ENCODE measurements at places on chromosomes 5 and 9.

DNA sequence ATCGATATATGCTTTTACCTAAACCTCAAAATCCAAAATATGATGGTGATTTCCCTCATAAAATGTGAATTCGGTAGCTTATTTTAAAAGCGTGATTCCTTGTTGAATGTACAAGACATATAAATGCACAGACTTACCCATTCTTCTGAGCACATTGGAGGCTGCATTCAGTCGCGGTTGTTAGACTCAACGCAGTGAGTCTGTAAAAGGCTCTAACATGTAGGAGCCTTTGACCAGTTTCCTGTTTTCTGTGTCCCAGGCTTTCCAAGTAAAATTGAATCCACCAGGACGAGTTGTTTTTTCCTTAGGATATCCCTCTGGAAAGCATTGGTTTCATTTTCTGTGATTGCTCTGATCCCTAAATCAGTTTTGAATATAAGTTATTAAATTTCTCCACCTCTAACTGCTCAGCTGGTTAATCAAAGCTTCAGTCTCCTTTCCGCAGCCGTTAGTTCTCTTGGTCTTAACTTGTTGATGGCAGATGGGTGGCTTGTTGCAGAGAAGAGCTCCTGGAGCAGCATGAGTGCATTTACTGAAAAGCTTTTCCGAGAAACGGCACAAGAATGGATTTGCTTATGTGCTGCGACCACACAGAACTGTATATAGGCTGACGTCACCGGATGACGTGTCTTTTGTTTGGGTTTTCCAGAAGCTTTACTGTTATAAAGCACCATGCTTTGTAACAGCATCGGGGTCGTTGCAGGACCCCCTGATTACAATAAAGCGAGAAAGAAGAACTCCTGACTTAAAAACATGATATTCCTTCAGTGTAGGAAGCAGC lies at the start of gene LRRTM2:
LRRTM2 (minus strand) TSS at position 565 of the 781 bp plus-strand sequence; CDS start at position 141, 424 bp downstream.
- no peak for DNase-seq

- DNase-seq: no peak
Observed at GRCh38 chr9:350384-350783, 135.7 kb downstream of the DOCK8 start.

- DNase-seq: no peak
Observed at GRCh38 chr5:126268697-126269315, 154.4 kb upstream of the GRAMD2B start.

GRCh38 chr5:102450313-102450990 lies 48.3 kb downstream of the SLCO6A1 start:
- no peak for DNase-seq

- no peak for DNase-seq
Observed at GRCh38 chr5:59637884-59638580, 255.5 kb downstream of the PDE4D start.

- no peak for DNase-seq
Observed at GRCh38 chr5:66769839-66770617, 173.8 kb downstream of the MAST4 start.

- no peak for DNase-seq
Observed at GRCh38 chr9:8356406-8356805, 556.8 kb upstream of the DMAC1 start.

DNA sequence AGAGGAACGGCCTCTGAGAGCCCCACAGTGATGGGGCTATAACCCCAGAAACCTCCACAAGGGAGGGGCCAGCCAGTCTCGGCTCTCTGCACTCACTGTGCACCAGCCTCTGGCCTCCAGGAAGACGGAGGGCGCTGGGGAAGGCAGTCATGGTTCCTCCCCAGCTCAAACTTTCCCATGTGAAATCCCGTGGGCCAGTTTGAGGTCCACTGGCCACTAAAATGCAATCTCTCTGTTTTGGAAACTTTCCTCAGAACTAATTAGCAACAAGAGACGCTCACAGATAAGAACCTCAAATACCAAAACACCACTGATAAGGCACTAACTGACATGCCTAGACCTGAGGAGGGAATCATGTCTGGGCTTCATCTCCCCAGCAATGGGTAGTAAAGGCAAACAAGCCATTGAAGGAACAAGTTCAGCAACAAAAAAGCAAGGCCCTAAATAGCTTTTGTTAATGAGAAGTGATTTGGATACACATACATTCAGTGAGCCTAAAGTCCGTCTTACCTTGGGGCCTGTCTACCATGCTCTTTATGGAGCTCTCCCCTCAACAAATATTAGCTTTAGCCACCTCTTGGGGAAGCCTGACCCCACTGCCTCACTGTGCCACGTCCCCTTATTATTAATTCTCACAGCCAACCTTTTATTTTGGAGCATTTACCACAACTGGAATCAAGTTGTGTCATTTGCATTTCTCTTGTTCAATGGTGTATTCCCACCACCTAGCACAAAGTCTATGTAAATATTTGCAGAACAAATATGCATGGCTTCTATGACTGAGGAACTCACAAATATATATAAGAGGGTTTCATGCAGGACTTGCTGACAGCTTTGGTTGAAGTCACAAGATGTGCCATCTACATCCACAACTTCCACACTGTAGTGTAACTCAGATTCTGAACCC lies 56.1 kb upstream of the GLRX start:
- no peak for DNase-seq

GRCh38 chr5:157767689-157768088 lies 24.2 kb downstream of the LSM11 start:
- DNase-seq: no peak

DNA sequence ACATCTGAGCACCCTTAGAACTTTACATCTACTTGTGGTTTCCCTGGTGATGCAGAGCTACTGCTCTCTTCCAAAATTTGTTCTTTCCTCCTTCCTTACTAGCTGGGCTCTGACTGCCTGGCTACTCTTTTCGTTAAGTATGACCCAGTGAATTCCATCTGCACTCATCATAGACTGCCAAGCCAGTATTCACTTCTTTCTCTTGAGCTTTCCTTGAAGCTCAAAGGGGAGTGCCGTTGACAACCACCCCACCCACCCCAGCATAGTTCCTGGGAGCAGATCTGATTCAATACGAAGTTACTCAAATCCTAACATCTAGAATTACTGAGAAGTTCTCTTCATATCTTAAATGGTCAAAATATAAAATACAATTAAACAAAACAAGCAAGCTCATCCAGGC lies 190.5 kb downstream of the ADAMTS12 start:
- DNase-seq: no peak
